Adrenal gland (tissue), 19 donors: ENCODE measurements at places on chromosomes 4 and X.

DNA sequence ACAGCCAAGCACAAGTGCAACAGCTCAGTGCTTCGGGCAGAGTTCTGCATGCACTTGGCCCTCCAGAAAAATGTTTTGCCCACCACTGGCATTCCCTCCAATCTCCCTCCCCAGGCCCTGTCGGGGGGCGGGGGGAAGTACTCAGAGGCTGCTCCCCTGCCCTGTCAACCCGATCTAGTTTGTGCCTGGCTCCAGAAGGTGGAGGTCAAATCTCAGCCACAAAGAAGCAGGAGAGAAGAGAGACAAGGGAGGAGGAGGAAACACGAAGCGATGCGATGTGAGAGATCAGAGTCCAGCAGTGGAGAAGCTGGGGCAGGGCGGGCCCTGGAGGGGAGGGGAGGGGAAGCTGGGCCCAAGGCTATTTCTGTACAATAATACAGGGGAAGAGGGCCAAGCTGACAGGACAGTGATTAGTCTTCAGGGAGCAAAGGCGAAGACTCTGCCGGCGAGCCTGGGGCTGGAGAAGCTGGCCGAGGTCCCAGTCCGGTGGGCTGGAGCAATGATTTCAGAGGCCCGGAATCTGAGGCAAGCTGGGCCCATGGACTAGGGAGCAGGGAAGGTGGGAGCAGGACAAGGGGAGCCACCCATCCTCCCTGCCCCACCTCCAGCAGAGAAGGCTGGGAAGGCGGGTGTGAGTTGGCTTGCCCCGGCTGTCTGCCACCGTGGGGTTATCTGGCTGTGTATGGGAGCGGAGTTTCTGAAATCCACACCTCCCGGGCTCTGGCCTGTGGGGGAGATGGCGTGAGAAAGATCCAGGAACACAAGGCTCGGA lies 167.1 kb downstream of the EFNB1 start:
- peak; percentile 77 for DNase-seq

DNA sequence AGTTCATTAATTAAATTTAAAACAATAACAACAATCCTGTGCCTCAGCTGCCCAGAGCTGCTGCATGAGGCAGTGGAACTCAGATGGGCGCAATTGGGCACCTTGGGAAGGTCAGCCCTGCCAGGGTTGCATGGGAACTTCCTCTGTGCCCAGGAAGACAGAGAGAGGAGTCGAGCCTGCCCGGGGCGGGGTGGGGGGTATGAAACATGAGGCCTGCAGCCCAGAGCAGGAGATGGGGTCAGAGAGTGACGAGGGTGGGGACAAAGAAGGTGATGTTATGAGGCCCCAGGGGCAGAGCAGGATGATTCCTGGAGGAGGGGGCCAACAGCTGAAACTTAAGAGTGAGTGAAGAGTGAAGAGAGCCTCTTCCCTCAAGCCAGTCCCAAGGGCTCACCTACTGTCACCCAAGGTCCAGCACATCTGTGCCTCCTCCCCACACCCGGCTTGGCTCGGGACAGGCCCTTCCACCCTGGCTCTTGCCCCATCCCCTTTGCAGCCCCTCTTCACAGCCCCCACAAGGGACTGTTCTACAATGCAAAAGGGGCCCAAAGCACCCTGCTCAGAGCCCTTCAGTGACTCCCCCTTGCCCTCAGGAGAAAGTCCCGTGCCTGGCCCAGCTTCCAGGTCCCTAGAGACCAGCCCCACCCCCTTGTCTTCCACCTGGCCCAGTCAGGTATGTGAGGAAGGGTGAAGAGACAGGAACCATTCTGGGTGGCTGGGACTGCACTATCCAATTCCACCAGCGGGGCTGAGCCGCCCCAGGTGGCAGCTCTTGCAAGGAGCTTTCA lies 31.4 kb downstream of the HMX1 start:
- peak; percentile 10 for DNase-seq

GRCh38 chrX:110341189-110342035 lies 17.2 kb upstream of the RTL9 start:
- no peak for DNase-seq

DNA sequence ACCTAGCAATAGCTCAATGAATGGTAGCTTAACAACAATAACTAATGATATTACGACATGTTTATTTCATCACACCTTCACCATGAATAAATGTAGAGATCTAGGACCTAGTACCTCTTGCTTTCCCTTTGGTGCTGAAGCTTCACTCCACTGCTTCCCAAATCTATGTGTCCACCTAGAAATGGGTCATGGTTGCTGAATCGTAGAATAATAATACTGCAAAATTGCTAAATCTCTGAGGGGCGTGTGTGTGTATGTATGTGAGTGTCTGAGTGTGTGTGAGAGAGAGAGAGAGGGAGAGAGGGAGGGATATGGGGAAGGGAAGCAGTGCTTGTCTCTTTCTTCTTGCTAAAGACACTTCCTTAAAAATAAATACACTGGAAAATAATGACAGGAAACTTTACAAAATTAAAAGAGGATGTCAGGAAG lies 109.3 kb upstream of the BMP2K start:
- no peak for DNase-seq

DNA sequence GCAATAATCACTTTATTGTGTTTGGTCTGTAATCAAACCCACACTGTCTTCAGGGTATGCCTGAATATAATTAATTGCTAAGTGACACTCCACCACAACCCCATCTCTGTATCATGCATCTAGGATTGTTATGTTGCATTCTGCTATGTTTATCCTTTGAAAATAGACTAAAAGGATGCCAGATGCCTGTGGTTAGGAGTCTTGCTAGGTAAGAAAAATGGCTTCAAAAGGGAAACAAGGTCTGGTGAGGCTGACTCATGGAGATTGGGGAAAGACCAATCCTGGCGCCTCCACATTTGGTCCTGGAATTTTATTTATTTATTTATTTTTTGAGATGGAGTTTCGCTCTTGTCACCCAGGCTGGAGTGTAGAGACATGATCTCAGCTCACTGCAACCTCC lies 360.5 kb upstream of the SLC7A11 start:
- DNase-seq: no peak
